Pulmonary artery endothelial cell (primary cell): ENCODE measurements at places on chromosomes 12 and 14. TPM values are rescaled to one million over a fixed set of nuclear protein-coding genes. Genes with fewer than 3 reads are reported as not detected.

- no peak for DNase-seq
Observed at GRCh38 chr14:55388160-55388559, 23.5 kb downstream of the ATG14 start.

DNA sequence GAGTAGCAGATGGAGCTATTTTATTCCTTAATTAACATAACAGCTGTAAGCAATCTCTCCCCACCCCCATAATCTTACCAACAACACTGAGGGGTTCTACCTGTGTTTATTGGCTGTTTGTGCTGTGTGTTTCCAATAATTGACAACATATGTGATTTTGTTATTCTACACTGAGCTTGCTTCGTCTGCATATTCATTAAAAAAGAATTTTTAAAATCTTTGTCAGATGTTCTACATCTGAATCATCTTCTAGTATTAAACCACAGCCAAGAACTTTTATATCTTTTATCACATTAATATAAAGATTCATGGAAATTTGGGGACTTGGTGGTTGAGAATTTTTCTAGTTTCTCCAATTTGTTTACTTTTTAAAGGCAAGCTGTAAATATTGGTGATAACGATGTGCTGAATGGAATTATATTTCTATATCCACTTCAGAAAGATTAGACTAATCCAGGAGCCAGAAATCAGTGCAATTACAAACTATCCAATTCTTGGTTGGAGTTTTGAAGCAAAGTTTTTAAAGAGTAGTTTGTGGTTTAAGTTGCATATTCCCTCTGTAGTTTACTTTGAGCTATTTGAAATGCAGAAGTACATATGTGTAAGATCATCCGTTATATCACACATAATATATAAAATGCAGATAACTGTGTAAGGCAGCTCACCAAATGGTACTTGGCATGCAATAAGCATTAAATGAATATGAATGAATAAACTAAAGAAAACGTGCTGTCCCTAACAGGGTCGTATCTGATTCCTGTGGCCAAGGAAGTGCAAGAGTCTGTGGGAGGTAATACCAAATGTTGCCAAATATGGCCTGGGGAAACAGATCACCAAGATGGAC lies 206.9 kb downstream of the PELI2 start:
- no peak for DNase-seq

DNA sequence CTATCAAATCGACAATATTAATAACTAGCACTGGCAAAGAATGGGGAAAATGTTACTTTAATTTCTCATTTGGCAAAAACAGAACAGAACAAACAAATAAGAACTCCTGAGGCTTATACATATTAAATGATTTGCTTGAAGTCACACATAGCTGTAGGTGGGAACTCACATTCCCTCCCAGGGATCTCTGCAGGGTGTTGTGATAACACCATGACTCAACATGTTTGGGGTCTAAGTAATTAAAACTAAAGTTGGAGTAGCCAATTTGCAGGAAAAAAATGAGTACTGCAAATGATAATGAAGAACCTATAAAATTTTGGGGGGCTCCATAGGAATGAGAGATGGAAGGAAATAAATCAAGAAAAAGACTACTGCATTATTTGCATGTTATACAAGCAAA lies 27.5 kb downstream of the UNC79 start:
- DNase-seq = no peak

DNA sequence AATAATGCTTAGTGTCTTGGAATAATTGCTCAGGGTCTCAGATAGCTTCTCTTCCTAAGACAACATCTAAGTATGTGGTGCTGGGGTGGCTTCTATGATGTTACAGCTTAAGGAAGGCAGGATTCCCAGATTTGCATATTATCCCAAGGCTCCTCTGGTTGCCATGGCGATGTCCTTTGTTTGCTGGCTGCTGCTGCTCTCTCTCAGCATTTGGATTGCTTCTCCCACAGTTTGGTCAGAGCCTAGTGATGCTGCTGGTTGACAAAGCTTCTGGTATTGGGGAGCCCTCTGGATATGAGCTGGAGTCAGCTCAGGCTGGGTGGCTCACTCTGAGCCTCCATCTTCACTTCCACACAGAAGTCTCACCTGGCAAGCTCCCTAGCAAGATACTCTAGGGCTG lies 56.4 kb upstream of the FBXO33 start:
- no peak for DNase-seq

DNA sequence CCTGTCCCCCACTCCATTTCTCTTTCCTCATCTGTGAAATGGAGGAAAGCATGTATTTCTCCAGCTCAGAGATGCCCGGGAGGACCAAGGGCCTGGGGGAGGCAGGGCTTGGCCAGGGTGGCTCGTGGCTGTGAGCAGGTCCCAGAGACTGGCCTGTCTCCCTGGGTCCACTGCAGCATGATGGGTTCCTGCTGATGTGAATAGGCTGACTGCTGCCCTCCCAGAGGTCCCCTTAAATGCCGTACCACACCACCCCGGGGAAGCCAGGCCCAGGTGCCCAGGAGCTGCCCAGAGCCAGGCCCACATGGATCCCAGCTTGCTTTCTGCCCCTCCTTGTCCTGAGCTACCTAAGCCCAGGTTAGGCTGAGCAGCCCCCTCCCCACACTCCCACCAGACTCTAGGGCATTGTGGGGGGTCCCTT lies 158.2 kb upstream of the C14orf180 start:
- DNase-seq = no peak

DNA sequence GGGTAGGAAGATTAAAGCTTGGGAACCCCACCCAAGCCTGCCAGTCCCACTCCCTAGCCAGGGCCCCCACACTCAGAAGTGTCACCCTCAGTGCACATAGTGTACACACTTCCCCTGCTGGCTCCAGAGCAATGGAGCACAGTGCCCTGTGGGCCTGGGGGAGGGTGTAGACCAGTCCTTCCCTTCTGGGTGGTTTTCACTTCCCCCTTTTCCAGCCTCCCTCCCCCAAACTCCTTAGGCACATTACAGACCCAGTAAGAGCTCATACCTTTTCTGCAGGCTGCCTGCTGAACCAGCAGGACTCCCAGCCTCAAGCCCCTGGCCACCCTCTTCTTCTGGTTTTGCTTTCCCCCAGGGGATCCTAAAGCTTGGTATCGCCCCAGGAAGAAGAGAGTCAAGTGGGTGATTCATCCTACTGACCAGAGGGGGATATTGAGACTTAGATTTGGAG lies at the start of gene ZNF385A:
TSS of gene ZNF385A (minus strand) at position 143 of the 451 bp plus-strand sequence. CDS start 219 bp downstream, outside the sequence.
- DNase-seq = no peak

DNA sequence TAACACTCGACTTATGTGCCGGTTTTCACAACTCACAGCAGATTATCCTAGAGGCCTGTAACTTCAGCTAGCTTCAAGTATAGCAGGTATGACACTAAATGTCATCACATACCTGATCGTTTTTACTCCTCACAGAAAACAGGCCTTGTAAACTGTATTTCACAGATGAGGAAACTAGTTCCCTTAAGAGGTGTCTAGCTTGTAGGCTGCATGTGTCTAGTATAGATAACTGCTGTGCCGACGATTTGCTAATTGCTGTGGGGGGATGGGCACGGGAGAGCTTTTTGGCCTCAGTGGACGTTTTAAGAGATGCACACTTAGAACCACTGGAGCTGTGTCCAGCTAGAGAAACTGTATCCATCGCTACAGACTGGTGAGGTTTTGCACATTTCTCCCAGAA lies 78.8 kb downstream of the PAPOLA start:
- no peak for DNase-seq

DNA sequence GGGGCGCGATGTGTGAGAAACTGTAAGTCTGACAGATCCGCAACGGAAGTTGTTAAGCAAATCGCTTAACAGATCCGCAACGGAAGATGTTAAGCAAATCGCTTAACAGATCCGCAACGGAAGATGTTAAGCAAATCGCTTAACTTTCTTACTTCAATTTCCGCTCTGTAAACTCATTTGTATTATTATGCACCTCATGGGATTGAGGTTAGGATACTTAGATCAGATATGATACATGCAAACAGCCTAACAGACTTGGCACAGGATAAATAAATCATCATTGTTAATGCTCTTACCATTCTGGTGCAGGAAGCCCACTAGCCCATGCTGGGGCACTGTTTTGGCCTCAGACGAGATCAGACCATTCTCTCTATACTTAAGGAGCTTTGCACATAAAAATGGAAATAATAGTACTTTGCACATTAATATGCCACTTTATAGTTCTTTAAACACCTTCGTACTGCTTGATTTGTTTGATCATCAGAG lies 399 bp downstream of the NCAPD2 start:
- no peak for DNase-seq

DNA sequence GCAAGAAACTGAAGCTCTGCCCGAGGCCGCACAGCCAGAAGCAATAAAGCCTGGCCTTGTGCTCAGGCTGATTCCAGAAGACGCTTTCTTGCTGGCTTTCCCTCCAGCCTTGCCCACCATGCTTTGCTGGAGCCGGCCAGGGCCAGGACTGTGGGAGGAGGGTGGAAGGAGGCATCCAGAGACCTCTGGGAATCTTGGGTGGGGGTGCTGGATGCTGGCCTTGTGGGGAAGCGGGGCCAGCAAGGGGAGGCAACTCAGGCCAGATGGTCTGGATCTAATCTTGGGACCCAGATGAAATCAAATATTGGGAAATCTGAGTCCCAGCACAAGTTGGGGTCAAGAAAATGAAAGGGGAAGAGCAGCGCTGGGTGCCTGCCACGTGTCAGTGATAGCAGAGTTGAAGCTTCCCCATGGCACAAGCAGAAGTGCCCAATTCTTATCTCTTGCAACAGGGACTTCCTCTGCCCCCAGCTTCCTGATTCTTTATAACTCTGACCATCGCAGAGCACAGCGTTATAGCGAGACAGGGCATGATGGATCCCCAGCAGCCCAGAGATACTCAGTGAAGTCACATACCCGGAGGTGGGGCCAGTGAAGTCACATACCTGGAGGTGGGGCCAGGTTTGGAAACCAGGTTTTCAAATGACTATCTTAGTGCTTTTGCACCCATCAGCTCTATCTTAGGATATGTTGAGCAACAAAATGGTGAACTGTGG lies 6.4 kb upstream of the RABGGTA start:
- no peak for DNase-seq

GRCh38 chr12:9973949-9974348 lies 2.7 kb downstream of the CLEC12A start:
- DNase-seq = no peak

GRCh38 chr12:57109207-57110103 lies 1.7 kb downstream of the STAT6 start:
- DNase-seq = no peak

GRCh38 chr12:46445093-46445492 lies 72.5 kb upstream of the SLC38A2 start:
- no peak for DNase-seq

DNA sequence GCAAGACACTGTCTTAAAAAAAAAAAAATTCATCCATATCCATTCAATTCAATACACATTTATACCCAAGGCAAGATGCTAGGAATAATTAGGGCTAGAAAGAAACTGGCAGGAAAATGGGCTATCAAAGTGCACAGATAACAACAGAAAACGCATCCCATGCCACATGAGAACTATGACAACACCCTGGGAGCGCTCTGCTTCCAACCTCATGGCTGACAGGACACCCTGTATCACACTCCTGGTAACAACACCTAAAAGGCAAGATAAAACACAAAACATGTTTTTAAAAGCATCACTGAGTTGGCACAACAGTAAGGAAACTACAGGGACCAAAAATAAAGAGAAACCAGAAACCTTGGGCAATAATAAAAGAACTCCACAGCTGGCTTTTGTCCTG lies 54.9 kb downstream of the ZFYVE21 start:
- DNase-seq = no peak

DNA sequence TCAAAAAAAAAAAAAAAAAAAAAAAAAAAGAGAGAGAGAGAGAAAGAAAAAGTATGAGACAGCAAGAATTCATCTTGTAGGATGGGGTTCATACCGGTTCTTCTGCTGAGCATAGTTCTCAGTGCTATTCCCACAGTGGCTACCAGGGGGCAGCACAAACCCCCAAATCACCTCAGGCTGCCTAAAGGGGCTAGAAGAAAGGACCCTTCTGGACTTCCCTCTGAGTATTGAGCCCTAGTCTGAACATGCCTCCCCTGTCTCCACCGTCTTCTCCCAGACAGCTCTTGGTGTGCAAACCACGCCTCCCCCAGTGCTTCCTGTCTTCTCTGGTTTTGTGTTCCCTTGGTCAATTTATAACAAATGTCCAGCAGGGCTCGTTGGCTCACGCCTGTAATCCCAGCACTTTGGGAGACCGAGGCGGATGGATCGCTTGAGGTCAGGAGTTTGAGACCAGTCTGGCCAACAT lies 31.3 kb upstream of the SMUG1 start:
- DNase-seq = no peak

- DNase-seq = no peak
Observed at GRCh38 chr12:40711121-40711520, 18.9 kb downstream of the CNTN1 start.

GRCh38 chr14:92922155-92922735 lies 705 bp upstream of the CHGA start:
- DNase-seq = no peak

TMEM229B gene
- 0.07 TPM in 2 replicates for total RNA-seq

SALL2 gene
- total RNA-seq = 0.79 and 0.95 TPM in 2 replicates

SLC25A47 gene
- 0.04 TPM in 1 of 2 replicates, not detected in the other for total RNA-seq

EXOC3L4 gene
- not detected in 2 replicates for total RNA-seq

FOXG1 gene
- total RNA-seq = 0.04 and 0.26 TPM in 2 replicates

SLC5A8 gene
- not detected in 2 replicates for total RNA-seq

ADAM21 gene
- 0.28 and 0.40 TPM in 2 replicates for total RNA-seq
